Fibroblast of skin of right biceps (primary cell): ENCODE measurements at places on chromosomes 12 and 14.
A peak's percentile ranks its signal among the peaks of the same experiment; 100 is the strongest.

DNA sequence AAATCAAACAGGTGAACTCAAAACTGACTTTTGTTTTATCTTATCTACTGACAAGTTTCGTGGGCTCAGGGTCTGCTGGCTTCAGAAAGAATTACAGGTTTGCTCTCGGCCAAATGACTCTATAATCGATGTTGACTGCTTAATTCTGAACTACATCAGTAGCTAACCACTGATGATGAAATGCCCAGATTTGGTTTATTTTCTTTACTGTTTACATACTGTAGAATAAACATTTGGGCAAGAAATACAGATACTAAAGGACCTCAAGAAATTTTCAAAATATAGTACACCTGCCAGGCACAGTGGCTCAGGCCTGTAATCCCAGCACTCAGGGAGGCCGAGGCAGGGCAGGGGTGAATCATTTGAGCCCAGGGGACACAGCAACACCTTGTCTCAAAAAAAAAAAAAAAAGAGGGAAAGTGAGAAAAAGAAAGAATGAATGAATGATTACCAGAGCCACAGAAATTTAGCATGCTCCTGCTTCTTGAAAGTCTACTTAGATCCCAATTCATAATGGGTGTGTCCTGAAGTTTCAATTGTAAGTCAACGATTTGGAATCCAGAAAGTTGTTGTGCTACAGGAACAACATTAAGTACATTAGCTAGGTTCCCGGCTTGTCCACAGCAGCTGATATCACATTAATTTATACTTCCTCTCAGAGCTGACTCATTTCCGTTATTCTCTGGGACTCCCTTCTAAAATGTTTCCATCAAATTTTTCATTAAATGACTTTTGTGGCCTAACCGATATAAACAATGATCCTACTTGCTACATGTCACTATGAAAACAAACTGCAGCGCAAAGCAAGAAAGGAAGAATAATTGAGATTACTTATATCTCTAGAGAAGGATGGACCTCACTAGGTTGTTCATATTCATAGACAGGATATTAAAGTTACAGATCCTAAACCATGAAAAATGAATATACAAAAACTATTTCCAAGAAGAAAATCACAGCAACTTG lies 134.3 kb downstream of the MED13L start:
- DNase-seq = peak; percentile 91

GRCh38 chr12:52091061-52091460 lies 11.6 kb downstream of the SMIM41 start:
- no peak for DNase-seq

DNA sequence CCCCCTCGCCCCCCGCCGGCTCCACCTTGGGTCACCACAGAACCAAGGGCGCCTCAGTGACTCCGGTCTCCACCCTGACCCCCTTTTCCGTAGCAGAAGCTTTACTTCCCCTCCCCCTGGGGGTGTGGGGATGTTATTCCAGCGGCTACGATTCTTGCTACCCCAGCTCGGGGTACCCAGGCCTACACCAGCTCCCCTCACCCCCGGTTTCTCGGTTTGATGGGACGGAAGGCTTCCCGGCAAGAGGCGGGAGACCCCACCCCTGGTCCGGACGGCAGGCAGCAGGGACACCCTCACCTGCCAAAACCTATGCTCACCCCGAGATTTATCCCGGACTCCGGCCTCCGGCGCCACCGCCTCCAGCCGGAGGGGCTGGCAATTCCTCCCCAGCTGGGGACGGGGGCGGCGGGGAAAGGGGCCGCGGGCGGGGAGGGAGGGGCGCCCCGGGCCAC lies 619 bp downstream of the RAB15 start:
- no peak for DNase-seq

DNA sequence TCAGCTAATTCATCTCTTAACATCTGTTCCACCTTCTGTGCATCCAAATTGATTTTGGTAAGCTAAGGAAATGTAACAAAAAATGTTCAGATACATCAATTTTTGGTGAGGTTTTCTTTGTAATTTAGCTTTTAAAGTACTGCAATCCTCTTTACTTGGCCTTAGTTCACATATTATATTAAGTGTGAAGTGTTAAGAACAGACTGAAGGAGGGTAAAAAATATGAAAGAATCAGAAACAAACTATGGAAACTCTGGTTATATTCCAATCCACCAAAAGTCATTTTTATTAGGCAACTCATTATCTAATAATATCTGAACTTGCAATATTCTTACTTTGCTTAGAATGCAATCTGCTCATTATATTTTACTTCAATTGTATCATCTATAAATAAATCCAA lies 49.1 kb downstream of the CEP290 start:
- no peak for DNase-seq

GRCh38 chr12:1606021-1606622 lies 11.7 kb upstream of the FBXL14 start:
- DNase-seq = peak; percentile 92

DNA sequence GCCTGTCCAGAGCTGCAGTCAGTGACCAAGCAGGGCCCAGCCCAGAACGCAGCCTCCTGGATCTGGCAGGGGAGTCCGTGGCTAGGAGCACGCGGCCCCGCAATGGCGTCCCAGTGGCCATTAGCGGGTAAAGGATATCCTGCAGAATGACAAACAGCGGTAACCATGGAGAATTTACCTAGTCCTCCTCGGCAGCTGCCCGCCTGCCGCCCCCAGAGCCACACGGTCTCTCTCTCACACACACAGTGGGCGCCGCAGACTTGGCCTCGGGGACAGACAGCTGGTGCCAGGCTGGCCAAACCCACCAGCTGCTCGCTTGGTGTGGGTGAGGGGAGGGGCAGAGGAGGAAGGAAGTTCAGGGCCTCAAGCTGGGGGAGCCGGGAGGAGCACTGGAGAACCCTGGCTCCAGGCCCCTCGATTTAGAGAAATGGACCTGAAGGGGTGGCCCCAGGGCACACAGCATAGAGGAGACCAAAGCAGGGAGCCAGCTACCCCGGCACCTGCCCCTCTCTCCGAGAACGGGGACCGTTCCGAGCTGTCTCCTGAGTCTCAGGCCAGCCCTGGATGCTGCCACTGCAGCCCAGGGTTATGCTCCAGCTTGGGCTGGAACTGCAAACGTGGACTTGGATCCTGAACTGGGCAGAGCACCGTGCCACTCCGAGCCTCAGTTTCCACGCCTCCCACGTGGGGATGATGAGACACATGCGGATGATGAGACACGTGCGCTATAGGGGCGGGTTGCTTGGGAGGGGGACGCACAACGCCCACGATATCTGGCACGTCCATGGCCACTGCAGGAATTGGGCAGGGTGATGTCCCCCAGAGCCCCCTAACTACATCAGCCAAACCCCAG lies 3.4 kb downstream of the CDK2AP1 start:
- DNase-seq = no peak

- DNase-seq = peak; percentile 25
Observed at GRCh38 chr14:101232340-101233020, 328.8 kb upstream of the DIO3 start.

DNA sequence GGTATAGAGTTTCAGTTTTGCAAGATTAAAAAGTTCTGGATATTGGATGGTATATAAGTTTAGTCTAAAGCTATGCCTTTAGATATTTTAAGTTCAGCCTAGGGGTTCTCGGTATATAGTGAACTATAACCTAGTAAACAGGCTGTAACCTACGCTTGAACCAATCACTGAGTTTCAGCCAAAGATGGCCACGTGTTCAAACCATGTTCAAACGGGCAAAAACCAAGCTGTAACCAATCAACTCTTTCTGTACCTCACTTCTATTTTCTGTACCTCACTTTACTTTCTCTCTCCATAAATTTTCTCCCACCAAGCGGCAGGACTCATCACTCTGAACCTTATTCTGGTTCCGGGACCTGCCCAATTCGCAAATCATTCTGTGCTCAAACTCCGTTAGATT lies 1.4 kb downstream of the TMBIM4 start:
- no peak for DNase-seq

- DNase-seq = no peak
Observed at GRCh38 chr14:106670011-106670410, 1143.6 kb downstream of the TMEM121 start.

GRCh38 chr14:34055157-34055950 lies 104.5 kb upstream of the EGLN3 start:
- DNase-seq = no peak

GRCh38 chr14:63926641-63927040 lies 73.8 kb downstream of the SYNE2 start:
- DNase-seq = no peak

DNA sequence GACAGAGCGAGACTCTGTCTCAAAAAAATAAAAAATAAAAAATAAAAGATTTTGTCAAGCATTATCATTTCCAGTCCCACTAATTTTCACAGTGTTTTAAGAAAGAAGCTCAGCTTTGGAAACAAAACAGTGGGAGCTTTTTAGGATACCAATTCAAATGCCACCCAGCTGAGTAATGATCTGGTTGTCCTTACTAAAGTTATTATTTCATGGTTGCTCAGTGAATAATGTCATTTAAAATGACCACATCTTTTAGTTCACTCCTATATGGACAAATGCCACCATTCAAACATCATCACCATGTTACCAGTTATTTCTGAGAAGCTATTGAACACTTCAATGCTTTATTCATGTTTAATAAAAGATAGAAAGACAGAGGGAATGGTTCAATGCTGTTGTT lies 365.0 kb downstream of the CCER1 start:
- peak; percentile 9 for DNase-seq

- no peak for DNase-seq
Observed at GRCh38 chr12:32988982-32989381, 92.4 kb upstream of the PKP2 start.

GRCh38 chr12:125436686-125437085 lies 371.5 kb downstream of the AACS start:
- no peak for DNase-seq

DNA sequence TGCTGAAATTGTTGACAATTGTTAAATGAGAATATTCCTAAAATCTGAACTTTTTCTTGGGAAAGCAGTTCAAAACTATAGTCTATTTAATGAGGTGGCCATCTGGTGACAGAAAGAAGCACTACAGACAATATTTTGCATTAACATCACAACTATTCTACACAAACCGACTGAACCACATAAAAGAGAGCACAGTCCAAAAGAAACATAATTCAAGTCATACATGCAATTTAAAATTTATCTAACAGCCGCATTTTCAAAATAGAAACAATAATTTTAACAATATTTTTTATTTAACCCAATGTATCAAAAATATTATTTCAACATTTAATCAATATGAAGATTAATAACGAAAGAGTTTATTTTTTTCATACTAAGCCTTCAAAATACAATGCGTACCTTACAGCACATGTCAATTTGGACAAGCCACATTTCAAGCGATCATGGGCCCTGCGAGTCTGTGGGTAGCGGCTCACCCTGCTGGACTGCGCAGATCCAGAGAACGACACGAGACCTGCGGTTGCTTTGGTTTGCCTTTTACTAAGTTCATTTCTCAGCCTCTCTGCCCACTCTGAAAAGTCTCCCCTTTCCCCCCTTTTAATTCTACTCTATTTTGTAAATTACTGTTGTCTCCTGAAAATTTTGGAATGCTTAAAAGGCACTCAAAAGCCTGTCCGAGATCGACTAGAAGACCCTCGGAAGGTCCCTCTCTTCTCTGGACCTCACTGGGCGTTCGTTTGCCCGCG lies 947 bp upstream of the LRRC9 start:
- peak; percentile 29 for DNase-seq

- peak; percentile 70 for DNase-seq
Observed at GRCh38 chr14:97959251-97959650, 1162.1 kb downstream of the VRK1 start.

- no peak for DNase-seq
Observed at GRCh38 chr12:12721176-12721751, 4.1 kb downstream of the CDKN1B start.
